ENCODE measurements at places on chromosomes 7 and 10.

- DNase-seq = no peak
Measured at GRCh38 chr7:114519240-114519639, 104.6 kb downstream of the FOXP2 start.

GRCh38 chr7:39428221-39428620, 138.0 kb upstream of the YAE1 start:
- DNase-seq = no peak

DNA sequence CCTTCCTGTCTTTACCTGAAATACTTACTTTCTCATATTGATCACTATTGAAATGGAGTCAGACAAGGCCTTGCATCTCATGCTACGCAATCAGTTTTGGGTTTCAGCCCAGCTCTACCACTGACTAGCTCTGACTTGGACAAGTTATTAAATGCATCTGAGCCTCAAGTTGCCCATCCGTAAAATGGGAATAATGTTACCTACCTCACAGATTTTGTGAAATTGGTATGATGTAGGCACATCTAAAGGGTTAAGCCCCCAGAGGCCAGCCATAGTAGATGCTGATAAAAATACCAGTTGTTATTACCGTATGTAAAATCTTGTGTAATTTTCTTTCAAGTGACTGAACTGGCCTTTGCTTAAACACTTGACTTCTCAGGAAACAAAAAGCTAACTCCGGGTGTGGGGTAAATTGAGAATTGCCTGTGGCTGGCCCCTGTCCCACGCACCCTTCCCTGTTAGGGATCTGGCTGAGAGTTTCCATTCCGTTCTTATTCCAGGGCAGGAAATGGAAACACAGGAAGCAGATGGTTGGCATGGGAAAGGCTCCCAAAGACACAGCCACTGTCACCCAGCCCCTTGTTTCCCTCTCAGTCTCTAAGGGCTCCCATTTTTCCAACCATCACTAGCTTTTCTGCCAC, 7.5 kb downstream of the DUSP5 start:
- no peak for DNase-seq

DNA sequence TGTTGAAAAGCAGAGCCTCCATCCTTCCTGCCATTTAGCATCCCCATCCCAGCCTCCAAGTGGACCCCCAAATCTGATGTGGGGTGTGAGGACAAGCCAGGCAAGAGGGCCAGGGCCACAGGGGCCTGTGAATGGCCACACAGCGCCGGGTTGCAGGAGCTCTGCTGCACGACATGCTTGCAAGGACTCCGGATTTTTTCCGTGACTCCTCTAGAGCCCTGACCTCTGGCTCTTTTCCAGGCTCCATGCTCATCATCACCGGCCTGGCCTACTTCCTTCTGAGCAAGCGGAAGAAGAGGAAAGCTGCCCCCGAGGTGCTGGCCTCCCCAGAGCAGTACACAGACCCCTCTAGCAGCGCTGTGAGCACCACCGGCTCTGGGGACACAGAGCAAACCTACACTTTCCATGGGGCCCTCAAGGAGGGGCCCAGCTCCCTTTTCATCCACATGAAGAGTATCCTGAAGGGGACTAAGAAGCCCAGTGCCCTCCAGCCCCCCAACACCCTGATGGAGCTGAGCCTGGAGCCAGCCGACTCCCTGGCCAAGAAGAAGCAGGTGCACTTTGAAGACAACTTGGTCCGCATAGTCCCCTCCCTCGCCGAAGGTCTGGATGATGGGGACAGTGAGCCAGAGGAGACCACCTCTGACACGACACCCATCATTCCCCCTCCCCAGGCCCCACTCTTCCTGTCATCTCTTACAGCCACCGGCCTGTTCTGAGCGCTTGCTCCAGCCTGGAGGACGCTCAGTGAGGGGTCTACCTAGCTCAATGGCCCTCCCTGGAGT, 23.5 kb downstream of the TMEM72 start:
- DNase-seq = no peak

GRCh38 chr7:29881724-29882123, 75.4 kb downstream of the WIPF3 start:
- no peak for DNase-seq
